ENCODE measurements at places on chromosomes 11 and 22. TPM values are rescaled to one million over a fixed set of nuclear protein-coding genes. Genes with fewer than 3 reads are reported as not detected.

DNA sequence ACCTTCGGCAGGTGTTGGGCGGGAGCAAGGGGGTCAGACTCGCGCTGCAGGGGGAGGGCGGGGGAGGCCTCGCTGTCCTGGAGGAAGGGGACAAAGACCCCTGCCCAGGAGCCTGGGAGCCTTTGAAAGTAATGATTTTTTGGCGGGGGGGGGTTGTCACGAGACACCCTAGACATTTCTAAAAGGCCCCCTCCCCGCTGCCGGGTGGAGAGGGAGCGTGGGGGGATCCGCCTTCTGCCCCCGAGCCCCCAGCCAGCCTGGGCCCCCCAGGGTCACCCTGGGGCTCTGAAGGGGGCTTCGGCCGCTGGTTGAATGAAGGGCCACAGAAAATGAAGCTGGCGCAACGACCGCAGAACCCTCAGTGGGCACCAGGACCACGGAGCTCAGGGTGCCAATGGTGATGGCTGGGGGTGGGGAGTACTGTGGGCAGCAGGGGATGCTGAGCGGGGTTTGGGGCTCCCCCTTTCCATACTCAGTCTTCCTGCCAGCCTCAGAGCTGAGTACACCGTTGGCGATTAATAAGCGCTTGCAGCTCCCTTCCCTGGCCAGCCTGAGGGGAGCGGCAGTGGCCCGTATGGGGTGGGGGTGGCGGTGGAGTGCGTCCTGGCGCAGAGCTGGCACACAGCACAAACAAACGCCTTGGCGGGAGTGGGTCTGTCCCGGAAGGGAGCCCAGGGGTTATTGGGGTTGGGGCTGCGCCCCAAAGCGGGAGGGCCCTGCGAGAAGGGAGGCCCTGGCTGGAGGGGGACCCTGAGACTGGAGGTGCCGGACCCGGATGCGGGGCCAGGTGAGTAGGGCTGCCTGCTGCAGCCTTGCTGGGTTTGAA, 1.2 kb upstream of the DUSP8 start:
- DNase-seq, result no peak

THAP12 gene
- 37.7 TPM for total RNA-seq

DNA sequence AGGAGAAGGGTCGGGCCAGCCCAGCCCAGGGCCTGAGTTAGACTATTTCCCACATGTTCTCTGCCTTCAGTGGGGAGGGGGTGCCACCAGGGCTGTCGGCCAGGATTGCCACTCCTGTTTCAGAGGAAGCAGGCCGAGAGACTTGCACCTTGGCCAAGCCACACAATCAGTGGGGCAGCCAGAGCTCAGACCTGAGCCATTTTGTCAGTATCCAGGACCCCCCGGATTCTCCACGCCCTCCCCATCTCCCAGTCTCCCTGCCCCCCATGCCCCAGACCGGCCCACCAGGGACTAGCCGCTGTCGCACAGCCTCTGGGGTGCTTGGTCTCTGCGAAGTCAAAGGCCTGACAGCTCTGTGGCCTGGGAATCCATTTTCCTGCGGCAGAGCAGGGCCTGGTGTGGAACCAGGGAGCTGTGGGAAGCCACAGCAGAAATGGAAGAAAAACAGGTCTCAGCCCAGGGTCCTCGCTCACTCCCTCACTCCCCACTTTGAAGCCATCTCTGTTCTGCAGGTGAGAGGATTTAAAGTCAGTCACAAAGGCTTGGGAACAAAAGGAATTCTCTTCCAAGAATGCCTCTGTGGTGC, 25.5 kb upstream of the MGAT3 start:
- DNase-seq, result no peak

DNA sequence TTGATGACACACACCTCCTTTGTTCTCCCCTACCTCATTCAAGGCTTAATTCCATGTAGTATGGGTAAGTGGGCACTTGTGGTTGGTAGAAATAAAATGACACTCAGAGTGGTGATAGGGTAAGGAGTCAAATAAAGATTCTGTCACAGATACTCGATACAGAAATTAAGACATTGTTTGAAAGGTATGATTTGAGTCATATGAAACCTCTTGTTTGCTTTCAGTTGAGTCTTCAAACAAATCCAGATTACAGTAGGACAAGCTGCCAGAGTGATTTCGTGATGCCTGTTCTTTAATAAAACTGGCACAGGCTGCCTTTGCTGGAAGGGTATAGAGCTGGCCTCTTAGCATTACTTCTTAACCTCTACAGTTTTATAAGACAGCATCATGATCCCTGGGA, 182.4 kb downstream of the SPON1 start:
- no peak for DNase-seq

GRCh38 chr22:19187716-19188563, 9.4 kb upstream of the SLC25A1 start:
- DNase-seq, result no peak

INPPL1 gene
- 120 TPM for total RNA-seq
